ENCODE measurements at places on chromosomes 3 and 15.

DNA sequence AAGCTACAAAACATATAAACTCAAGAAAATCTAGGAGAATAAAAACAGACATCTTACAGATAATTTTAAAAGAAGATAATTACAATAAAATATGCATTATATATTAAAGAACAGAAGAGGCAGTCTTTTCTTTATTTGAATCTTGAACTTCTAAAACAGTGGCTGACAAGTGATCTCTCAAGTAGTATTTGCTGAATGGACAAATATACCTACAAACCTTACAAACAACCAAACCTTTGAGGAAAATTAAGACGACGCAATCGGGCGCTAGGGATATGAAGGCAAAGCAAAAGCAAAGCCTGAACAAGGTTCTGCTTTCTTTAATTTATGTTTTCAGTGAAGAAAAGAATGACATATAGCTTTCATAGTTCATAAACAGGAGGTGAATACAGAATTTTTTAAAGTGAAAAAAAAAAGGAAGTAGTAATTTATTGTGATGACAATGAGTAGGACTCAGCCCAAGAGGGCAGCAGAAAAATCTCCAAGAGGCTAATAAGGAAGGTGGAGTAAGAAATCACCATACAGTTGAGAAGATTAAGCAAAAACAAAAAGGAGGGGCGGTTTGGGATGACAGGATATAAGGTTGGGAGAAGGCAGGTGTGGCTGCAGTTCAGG lies 347.8 kb downstream of the TBC1D5 start:
- DNase-seq = no peak

- no peak for DNase-seq
Observed at GRCh38 chr15:96619174-96619573, 288.7 kb downstream of the NR2F2 start.

DNA sequence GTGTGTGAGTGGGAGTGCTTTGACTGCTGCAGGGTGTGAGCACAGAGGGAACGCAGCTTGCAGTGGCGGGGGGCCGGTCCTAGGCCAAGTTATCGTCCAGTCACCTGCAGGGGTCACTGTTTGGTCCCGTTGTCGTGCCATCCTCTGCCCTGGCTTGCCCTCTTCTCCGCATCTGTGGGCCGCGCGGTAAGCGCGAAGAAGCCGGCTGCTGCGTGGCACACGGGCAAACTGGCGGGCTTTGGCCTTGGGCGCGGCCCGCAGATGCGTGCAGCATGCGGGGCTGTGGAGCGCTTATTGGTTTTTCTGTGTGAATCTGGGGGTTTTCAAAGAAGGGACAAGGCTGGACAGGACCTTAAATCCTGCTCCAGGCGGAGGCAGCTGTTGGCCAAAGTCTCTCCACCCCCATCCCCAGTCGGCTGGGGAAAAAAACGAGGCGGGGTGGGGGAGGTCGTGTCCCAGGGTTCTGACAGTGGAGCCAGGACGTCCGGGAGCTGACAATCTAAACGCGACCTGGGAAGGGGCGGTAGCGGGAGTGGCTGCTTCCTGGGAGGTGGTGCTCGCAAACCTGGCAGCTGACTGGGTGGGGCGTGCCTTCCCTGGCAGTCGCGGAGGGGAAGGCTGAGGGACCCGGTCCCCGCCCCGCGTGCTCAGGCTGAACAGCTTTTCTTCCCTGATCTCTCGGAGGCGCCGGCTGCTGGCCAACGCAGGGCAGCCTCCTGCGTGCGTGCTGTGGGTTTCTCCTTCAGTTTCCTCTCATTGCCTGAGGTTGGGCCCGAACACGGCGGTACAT lies 39.7 kb upstream of the VEPH1 start:
- no peak for DNase-seq

DNA sequence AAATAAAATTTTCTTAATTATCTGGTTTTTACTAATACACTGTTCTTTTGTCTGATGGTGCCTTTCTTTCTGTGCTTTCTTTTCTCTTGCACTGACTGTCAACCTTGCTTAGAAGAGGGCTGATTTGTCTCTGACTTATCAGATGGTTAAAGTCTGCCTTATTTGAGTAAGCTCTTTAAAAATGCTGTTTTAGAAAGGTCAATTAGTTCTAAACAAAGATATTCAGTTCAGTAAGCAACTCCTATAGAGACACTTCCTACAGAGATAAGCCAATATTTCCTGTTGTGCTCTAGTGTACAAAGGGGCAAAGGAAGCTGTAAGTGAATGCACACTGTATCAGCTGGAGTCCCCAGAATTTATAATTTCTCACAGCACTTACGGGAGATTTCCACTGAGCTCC lies 153.4 kb upstream of the TSPAN3 start:
- no peak for DNase-seq

- no peak for DNase-seq
Observed at GRCh38 chr15:40296561-40297230, 11.0 kb downstream of the PLCB2 start.

DNA sequence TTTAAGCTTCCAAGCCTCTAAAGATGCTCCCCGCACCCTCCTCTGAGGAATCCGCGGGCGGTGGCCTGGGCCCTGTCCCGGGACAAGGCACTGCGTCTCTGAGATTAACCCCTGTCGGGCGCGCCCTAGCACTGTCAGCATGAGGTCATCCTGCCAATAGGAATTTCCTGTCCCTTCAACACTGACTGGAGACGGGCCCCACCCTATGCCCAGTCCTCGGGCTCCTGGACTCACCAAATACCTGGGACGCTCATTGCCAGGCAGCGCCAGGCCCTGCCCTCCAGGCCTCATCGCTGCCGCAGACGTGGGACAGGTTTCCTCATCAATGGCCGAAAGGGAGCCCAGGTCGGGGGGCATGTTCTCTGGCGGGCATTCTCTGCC lies 67.6 kb upstream of the SH3GL3 start:
- DNase-seq = no peak

DNA sequence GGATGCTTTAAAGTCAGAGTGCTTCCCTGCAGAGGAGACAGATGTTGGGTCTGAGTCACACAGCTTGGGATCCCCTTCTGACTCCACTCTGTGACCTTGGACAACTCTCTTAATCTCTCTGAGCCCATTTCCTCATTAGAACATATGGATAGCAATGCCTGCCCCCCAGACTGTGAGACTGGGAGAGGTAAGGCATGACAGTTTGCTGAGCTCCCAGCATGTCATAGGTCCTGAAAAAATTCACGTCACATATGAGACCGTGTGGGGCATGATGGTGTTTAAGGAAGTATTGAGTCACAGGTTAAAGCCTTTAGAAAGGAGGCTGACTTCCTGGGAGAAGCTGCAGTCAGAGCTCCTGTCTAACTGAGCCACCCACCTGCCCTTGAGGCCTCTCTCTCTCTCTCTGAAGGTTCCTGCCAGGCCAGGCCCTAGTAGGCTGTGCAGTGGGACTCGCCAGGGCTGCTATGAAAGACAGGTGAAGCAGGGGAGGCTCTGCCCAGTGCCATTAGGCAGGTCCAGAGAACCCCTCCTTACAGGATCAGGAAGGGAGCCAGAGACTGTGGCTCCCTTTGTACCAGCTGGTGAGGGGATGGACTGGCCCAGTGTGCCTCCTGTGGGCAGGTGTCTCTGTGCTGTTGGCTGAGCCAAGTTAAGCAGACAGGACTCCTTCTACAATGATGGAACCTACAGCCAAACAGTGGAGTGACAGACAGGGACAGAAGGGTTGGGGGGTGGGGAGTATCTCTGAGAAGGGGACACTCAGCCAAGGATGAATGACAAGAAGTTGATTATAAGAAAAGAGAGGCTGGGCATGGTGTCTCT lies 19.5 kb upstream of the DOCK3 start:
- DNase-seq = peak; percentile 23

- DNase-seq = no peak
Observed at GRCh38 chr3:192727032-192727847, at the start of gene FGF12. Gene FGF12 (minus strand): TSS chr3:192727541.

- no peak for DNase-seq
Observed at GRCh38 chr3:129106320-129106719, 15.3 kb downstream of the RAB43 start.

DNA sequence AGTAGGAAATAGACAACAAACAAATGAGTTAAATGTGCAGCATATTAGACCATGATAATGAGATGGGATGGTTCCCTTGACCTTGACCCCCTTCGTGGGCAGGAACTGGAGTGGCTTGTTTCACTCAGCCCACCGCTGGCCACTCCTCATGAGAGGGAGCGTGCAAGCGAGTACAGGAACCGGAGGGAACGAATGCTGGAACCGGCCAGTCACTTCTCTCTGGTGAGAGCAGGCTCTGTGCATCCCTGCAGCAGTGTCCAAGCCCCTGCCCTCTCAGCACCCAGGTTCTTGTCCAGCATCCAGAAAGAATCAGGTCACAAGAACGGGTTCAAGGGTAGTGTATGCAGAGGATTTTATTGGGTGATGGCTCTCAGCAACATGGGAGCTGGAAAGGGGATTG lies 17.2 kb upstream of the IREB2 start:
- DNase-seq = no peak

DNA sequence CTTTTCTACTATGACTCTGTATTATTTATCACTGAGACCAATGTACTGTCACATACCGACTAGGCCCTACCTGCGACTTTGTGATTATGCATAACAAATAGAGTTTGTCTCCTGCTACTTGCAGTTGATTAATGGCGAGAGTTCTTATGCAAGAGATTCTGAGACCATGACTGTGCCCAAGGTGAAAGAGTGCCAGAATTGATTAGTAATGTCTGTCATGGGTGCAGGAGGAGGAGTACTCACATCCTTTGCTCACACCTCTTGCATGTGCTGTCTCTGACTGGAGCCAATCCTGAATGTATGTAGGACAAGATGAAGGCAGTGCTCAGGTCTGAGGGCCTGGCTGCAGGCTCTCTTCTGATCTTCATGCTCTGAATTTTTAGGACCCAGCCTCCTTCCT lies 260.7 kb downstream of the THSD4 start:
- no peak for DNase-seq

DNA sequence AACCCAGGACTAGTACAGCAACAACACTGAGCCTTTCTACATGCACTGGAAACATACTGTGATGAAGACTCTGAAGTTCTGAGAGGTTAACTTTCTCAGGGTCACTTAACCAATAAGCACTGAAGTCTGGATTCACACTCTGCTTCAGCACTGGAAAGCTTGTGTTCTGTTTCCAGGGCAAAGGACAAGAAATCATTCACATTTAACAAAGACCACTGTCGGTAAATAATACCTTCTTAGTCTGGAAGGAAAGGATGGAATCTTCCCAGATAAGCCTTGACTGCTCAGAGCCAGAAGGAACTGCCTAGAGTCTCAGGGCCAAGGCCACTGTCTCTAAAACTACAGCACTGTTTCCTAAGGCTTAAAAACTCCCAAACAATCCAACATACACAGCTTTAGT lies 4.3 kb upstream of the GLYCTK start:
- no peak for DNase-seq

DNA sequence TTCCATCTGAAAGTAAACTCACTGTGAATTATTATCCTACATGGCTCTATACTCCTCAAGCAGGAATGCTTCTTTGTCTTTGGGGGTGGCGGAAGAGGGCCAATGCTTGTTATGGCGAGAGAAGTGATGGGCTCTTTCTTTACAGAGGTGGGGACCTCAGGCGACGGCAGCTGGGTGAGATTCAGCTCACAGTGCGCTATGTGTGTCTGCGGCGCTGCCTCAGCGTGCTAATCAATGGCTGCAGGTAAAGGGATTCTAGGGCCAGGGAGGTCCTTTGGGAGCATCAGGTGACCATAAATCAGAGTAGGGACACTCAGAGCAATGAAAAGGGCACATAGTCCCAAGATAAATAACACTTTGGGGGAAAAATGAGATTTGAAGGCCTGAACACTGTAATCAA lies 39.0 kb downstream of the ESYT3 start:
- no peak for DNase-seq

- no peak for DNase-seq
Observed at GRCh38 chr15:26525096-26525495, 247.8 kb downstream of the GABRB3 start.

DNA sequence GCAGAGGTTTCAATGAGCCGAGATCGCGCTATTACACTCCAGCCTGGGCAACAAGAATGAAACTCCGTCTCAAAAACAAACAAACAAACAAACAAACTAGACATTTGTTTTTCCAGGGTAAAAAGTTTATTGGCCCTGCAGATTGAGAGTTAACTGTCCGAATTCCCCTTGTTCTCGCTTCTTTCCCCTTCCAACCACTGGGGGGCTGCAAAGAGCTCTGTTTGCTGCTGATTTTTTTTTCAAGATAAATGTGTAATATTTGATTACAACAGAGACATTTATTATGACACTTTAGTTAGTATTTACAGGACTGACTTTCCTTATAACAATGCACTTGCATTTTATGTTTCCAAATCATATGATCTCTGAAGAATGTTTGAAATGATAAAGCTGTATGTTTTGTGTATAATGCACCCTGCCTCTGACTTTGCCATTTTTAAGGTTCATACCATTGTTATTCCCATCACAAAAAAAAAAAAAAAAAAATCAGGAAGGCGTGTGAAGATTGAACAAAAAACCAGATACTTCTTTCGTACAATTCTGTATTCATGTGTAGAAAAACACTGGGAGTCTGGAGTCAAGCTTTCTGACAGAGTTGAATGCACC lies 2.8 kb downstream of the CLSTN2 start:
- DNase-seq = peak; percentile 26

- no peak for DNase-seq
Observed at GRCh38 chr3:138125548-138126221, 6.5 kb downstream of the A4GNT start.

- DNase-seq = no peak
Observed at GRCh38 chr3:20772869-20773268, 586.9 kb upstream of the SGO1 start.

DNA sequence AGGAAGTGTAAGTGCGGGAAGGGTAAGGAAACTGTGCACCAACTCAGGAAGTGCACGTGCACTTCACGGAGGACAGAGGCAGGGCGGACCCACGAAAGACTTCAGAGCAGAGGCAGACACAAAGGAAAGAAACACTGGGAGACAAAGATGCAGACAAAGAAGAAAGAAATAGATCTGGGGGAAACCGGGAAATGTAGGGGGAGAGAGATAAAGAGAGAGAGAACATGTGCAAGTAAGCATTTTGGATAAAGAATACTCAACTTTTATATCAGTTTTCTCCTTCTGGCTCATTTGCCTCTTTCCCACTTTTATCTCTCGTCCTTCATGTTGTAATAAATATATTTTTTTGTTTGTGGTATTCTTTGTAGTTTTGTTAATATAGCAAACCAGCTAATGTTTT lies 204.2 kb downstream of the WDR72 start:
- DNase-seq = no peak

DNA sequence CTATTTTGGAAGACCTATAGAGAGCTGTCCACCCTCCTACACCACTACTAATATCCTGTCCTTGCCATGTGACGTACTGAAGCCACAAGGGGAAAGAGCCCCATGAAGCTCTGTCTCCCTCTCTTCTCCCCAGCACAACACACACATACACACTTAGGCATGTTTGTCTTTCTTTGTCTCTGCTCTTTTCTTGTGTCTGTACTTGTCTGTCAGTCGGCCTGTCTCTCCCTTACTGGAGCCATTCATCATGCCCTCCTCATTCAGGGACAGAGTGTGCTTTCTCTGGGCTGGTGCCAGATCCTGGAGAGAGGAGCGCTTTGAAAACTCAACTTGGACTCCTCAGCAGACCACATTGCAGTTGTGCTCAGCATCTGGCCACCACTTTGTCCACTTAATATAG lies 47.6 kb downstream of the PSMD6 start:
- no peak for DNase-seq

DNA sequence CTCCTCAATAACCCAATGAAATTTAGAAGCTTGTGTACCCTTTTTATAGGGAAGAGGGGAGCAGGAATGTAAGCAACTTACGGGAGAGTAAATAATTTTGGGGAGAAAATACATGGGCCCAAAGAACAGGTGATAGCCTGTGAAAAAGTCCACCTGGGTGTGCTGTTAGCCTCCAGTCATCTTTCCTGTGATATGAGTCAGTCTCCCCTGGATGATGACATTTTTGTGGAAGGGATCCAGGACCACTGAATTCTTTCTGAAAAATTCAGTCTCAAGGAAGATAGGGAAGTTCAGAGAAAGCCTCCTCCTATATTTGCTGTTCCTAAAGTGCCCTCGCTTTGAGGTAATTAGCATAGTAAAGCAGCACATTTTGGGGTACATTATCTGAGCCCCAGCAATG lies 149.8 kb downstream of the SQOR start:
- DNase-seq = no peak

Measured in activated T-cell treated with anti-CD3 and anti-CD28 coated beads, Interleukin-2, amount 50 U/mL, for 72 hours (primary cell).